NCI-H1105 treated with DMSO at 0.1 percent for 48 hours (cell line): ENCODE measurements at places on chromosomes 6 and 20.
A peak's percentile ranks its signal among the peaks of the same experiment; 100 is the strongest.

DNA sequence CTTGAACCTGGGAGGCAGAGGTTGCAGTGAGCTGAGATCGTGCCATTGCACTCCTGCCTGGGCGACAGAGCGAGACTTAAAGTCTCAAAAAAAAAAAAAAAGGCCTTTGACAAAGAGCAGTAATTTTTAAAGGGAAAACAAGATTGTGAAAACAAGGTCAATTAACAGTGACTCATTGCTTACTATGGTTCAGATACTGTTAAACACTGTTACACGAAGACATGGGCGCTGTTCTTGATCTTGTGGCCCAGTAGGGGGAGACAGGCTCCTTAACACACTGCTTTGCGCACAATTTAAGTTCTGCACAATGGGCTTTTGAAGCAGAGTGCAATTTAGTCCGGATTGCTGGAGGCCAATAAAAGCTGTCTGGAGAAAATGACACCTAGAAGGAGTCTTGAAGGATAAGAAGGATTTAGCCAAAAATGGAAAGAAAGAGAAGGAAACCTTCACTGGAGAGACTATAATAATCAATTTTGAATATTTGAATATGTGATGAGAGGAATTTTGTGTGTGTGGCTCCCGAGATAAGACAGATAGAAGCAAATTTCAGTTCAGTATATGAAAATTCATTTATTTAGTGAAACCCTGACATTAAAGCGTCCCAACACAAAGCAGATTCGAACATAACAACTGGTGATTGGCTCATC, 6.0 kb upstream of the LATS1 start:
- peak; percentile 64 for DNase-seq

DNA sequence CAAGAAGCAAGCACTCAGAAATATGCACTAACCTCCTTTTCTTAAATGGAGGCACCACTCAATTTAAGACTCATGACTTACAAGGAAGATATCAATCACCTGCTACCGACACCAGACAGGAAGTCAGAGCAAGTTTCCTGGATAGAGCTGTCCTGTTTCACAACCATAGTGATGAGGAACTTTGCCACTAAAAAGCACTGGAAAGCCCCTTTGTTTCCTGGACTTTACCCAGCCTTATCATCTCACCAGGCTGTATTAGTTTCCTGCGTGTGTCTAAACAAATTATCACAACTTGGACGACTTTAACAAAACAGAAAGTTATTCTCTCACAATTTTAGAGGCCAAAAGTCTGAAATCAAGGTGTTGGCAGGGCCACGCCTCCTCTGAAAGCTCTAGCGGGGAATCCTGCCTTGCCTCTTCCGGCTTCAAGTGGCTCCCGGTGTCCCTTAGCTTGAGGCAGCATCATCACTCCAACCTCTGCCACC, 253.8 kb upstream of the STXBP5 start:
- no peak for DNase-seq

GRCh38 chr6:157690441-157691210, 132.4 kb upstream of the SNX9 start:
- no peak for DNase-seq

GRCh38 chr20:36812594-36813463, 39.3 kb upstream of the DSN1 start:
- DNase-seq = no peak

- DNase-seq = no peak
Measured at GRCh38 chr20:4151991-4152695, 136.8 kb upstream of the RNF24 start.

DNA sequence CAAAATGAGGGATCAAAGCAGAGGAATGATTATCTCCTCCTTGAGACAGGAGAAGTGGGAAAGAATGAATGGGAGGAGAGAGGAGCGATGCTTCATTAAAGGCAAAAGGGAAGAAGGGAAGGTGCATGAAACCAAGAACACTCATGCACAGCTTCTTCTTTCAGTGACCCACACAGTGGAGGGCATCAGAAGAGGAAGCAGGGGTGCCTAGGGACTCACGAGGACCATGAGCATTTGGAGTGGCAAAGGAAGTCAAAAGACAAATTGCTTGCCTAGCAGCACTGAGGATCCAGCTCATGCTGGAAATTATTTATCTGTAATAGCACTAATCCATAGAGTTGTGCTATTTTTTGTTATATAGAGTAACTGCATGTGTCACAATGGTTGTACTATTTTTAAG, 66.1 kb downstream of the SMLR1 start:
- DNase-seq = no peak

- no peak for DNase-seq
Measured at GRCh38 chr6:65416621-65417020, 290.4 kb downstream of the EYS start.

DNA sequence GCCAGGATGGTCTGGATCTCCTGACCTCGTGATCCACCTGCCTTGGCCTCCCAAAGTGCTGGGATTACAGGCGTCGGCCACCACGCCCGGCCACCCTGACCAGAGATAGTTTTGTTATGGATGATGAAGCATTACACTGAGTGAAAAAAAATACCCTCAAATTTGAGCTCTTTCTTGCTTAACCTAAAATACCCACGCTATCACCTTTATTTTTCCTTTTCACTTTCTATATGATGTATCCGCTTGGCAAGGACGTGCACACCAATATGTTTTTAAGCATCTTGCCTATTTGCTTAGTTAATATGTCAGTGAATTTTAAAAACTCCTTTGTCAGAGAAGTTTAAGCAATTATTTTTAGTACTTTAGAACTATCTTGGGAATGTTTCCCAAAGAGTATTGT, 150.4 kb downstream of the INSM1 start:
- DNase-seq = no peak

GRCh38 chr6:81894788-81895271, 142.3 kb upstream of the TENT5A start:
- no peak for DNase-seq

GRCh38 chr6:14305624-14306023, 188.1 kb downstream of the CD83 start:
- DNase-seq = peak; percentile 40

DNA sequence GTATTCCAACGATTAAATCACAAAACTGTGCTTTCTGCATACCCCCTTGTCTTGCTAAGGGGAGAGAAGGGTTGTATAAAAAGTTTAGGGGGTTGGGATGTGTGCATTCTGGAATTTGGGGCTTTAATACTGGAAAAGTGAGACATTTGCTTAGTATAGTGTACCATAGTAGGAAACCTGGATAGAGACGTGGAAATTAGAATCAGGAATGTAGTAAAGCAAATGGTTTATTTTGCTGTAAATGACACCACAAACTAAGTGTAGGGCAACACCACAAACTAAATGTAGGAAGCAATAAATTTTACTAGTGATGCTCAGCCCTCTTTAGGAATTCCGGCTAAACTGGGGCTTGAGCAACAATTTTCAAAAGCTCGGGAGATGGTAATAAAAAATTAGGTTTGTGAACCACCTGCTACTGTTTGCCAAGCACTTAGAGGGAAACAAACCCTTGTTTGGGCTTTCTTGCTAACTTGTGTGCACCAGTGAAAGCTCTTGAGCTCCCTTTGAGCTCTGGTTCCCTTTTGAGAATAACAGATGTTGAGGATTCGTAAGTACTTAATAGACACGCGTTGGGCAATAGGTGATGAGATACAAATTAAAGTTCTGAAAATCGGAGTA, 13.8 kb downstream of the BRD2 start:
- DNase-seq = peak; percentile 86

DNA sequence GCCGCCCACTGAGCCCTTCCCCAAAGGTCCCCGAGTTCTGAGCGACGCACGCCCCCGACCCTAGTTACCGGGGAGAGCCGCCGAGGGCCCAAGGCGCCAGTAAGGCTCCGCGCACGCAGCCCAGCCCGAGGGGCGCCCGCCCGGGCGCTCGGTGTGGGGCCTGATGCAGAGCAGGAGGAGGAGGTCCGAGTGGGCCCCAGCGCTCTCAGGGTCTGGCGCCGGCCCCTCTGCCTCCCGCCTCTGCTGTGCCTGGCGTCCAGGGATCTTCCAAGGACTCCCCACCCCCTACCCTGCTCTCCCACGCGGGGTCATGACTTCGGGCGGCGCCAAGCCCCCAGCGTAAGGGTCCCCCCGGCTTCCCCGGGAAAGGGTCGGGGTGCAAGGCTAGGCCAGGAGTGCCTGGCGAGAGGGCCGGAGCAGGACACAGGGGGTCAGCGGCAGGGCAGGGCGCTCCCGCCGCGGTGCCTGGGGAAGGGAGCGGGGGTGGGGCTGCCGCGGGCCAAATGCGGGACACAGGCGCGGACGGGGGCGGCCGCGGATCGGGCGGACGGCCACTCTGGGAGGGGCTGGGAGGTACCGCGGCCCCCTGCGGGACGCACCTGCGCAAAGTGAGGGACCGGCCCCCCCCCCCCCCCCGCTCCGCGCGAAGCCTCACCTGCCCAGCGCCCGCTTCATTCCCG, 637 bp downstream of the ABHD12 start:
- DNase-seq = peak; percentile 60

DNA sequence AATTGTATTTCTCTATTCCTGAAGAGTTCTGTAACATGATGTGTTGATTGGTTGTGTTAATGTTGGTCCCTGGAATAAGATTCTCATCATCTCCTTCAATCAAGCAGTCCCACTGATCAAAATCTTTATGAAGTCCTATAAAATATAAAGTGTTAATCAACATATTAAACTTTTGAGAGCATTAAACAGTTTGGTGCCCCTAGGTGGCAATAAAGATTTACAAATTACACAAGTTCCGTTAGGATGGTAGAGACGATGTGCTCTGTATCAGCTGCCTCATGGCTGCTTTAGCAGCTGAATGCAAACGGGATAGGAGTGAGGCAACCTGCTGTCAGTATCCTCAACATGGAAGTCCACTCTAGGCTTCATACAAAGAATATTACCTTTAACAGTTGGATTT, 16.9 kb downstream of the TDRD6 start:
- peak; percentile 14 for DNase-seq

DNA sequence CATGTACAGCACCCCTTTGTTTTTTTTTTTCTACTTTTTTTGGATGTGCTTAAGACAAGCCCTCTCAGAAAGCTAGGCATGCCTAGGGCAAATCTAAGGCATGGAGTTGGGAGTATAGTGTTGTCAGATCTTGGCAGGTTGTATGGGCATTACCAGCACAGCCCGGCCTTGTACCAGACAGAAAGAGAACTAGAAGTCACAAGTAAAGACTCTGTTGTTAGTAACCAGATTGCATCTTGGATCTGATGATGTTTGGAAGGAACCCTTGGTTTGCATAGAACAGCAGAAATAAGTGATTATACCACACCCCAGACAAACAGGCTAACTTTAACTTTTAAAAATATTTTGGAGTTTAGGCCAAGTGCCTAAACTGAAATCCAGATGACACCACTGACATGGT, 25.6 kb downstream of the STK35 start:
- no peak for DNase-seq

- DNase-seq = no peak
Measured at GRCh38 chr20:36833275-36834020, 42.5 kb upstream of the TLDC2 start.

- no peak for DNase-seq
Measured at GRCh38 chr6:92380803-92381601, 1038.4 kb downstream of the EPHA7 start.

DNA sequence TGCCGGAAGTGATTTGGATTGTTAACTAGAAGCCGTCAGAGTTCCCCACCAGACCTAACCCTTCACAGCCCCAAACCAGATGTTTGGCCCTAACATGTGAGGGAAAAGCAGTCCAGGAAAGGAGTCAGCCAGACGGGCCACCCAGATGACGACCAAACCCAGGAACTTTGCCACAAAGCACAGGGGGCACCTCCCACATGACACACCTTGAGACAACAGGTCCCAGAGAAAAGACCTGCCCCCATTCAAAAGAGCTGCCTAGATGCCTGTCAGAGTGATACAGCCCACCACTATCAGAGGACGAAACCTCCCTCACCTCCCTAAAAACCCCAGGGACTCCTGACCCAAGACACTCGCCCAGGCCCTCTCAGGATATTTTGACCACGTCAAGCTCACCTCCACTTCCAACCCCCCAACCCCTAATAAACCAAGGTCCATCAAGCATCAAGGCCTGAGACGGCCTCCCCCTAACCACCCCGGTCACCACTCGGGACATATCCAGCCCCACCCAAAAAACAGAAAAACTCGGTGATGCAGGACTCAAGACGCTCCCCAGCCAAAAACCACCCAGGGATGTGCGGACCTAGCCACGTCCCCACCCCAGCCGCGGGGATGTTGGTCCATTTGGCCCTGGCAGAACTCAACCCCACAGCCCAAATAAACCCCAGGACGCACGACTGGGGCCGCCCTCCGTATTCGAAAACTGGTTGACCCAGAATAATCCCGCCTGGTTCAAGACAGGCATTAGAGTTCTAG, 662 bp downstream of the ZNF343 start:
- DNase-seq = no peak

GRCh38 chr20:44099832-44100231, 87.2 kb downstream of the JPH2 start:
- no peak for DNase-seq

- no peak for DNase-seq
Measured at GRCh38 chr20:44615169-44615791, 32.9 kb downstream of the PKIG start.

DNA sequence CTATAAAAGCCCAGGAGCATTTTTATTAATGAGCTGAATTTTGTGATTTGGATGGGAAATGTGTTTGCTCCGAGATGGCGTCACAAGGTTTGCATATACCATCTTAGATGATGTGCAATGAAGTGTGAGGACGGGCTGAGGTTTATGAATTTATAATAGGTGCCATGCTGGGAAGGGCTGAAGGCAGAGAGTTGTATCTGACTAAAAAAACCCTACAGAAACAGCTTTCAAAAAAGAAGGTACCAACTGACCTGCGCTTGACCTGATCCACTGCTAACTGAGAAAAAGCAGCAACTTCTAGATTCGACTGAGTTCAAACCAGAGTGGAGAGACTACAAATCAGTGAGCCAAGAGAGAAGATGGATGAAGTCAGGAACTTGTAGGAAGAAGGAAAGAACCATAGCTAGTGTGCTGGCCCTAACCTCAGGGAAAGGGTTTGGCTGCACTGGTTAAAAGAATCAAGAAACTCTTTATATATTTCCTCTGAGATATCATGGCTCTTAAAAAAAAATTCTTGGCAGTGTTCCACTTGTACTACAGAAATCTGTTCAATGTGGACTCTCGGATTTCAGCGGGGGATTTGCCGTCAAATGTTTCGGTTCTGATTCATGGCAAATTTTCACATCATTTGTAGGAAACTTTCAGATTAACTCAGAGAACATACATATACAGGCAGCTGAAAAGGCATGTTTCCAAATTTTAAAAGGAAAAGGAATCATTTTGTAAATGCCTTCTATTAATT, 56.5 kb upstream of the HDGFL1 start:
- no peak for DNase-seq

DNA sequence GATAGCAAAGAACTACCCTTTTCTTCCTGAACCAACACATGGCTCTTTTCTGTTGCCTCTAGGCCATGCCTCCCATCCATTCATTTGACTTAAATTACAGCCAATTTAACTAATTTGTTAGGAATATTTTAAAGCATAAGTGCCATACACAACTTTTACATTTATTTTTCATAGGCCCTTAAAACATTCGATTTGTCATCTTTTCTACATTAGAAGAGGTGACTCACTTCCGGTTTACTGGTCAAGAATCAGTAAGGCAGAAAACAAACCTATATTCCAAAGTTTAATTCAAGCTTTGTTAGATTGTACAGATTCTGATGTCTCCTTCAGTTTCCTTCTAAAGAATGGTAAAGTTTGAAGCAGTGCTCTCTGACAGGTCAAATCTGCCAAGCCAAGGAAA, 344.3 kb downstream of the SAMD5 start:
- no peak for DNase-seq

- no peak for DNase-seq
Measured at GRCh38 chr20:45368221-45368980, 5.4 kb downstream of the SYS1 start.

- no peak for DNase-seq
Measured at GRCh38 chr6:25050356-25050755, 114.6 kb upstream of the RIPOR2 start.
